ENCODE measurements at places on chromosomes 2 and 18.

DNA sequence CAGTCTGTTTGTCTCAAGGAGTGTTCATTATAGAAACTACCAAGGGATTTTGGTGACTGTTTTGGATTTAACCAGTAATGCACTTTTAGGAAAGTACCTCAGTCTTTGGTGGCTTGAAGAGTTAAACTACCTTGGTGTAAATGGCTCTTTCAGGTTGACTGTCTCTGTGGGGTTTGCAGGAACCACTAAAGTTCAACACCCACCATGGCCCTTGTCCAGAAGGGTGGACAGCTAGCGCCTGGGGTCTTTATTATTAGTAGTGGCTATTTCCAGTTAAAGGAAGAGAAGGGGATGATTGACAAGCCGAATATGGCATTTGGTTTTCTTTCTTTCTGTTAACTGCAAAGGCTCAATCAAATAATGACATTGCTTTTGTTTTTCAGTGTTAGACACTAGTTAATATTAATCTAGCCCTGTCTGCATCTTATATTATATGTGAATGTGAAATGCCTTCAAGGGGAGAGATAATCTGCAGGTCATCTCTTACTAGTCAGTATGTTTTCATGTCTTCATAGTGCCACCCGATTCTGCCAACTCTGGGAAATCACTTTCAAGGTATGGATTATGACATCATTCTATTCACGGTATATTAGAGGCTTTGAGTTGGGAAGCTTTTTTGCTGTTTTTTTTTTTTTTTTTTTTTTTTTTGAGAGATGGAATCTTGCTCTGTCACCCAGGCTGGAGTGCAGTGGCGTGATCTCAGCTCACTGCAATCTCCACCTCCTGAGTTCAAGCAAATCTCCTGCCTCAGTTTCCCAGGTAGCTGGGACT lies 56.4 kb downstream of the MAP4K4 start:
- no peak for DNase-seq

DNA sequence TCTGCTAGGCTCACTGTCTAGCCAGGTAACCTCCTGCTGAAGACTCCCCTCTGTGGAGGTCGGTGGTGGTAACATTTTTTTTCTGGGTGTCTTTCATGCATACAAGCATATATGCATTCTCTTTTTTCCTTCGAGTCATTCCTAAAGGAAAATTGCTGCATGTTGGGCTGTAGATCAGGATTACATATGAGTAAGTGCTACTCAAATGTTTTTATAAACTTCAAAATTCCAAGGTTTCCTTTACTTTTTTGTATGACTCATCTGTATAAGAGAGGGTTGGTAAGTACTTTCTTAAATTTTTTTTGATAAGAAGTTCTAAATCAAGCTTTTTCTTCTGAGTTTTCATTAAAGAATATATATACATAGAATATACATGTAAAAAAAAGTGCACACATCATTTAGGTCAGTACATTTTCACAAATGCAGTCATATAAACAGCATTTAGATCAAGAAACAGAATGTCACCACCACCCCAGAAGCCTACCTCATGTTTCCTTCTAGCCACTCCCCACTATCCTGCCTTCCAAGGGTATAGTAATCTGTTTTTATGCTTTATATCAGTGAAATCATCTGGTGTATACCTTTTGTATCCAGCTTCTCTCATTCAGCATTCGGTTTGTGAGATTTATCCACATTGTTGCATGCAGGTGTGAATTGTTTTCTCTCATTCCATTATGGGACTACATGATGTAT lies 128.0 kb upstream of the MAP3K20 start:
- peak; percentile 67 for DNase-seq

DNA sequence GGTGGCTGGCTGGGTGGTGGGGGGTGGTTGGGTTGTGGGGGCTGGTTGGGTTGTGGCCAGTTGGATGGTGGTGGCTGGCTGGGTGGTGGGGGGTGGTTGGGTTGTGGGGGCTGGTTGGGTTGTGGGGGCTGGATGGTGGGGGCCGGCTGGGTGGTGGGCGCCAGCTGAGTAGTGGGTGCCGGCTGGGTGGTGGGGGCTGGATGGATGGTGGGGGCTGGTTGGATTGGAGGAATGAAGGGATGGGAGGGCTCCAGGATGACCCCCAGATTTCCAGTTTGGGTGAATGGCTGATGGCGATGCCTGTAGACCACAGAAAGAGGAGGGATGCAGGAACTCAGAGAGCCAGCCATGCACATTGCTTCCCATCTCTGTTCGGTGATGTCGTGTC lies 26.8 kb upstream of the GPR17 start:
- DNase-seq: no peak

GRCh38 chr2:149860276-149860921 lies 272.8 kb upstream of the MMADHC start:
- peak; percentile 95 for DNase-seq

DNA sequence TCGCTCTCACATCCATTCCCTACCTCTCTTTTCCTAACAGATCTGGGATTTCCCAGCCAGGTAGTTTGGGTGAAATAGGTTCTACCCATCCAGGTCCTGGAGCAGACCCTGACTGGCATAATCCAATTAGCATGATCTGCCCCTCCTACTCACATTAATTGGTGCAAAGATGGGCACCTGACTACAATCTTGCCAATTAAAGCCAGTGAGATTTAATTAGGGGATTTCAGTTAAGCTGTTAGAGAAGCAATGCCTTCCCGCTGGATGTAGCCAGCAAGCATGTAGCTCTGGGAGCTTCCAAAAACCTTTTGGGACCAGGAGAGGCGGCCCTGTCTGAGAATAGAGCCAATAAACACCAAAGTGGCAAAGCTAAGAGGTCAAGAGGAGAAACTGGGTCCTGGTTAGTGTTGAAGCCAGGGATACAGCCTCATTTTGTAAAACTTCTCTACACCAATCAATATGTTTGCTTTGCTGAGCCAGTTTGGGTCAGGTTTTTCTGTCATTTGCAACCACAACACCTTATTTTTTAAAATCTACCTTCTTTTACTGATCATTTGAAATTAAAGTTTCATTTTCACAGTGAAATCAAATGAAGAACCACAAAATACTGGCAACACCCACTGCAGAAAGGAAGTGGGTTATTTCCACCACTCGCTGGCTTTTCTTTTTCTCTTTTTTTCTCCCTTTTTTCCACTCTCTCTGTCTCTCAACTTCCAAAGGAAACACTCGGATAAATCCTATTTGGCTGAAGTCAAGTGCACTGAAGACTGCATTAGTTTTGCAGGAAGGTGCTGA lies 3.2 kb upstream of the TTC39C start:
- no peak for DNase-seq

- no peak for DNase-seq
These were observed 14.4 kb upstream of the SNED1 start for GRCh38 chr2:240983996-240984498.

- peak; percentile 50 for DNase-seq
These were observed 492.4 kb downstream of the PLCL1 start for GRCh38 chr2:198296665-198297308.

DNA sequence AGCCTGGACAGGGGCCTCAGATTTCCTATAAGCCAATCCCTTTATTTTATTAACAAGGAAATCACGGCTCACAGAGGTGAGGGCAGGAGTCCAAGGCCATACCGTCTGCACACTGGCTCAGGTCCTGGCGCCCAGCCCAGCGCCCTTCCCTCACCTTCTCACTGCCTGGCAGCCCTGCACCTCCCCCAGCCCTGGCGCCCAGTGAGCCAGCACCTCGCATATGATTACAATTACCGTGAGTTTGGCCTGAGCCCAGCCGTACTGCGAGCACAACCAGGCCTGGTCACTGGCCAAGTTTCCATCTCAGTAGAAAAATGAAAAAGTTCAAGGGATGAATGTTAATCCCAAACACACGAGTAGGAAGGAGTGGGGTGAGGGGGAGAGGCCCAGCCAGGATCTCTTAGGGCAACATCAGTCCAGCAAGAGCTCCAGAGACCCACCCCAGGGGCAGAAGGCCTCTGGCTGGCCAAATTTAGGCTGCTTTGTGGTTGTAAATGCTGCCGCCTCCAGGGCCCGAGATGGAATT lies 68.4 kb downstream of the MCFD2 start:
- peak; percentile 97 for DNase-seq

- DNase-seq: peak; percentile 98
These were observed 72.5 kb downstream of the RTTN start for GRCh38 chr18:70132999-70133398.

DNA sequence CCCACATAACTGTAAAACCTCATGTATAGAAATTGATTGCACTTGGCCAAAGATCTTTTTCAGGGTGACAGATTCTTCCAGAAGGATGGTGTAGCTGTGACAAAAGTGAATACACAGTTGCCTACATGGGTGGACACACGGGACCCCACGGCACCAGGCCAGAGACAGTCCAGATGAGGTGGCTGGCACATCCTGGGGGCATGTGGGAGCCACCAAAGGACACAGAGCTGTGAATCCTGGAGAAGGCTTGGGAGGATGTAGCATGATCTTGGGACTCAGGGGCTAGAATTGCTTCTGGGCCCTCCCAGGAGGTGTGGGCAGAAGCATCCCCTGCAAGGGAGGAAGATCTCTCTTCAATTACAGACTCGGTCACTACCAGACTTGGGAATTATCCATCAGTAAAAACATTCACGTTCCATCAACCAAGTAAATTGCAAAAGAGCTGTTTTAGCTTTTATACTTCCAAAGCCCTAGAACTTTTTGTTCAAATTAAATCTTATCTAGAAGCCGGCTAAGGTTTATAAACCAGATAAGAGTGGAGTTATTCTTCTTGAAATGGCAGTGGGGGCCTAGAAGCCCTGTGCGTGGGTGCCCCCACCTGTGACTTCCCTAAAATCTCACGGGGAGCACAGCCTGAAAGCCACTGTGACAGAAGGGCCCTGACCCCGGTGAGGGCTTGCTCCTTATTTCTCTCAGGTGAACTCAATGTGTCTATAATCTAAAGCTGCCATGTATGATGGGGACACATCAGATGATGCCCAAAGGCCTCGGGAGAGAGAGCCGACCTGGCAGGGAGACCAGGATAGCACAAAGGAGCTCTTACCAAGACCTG lies 81.7 kb downstream of the SEPTIN10 start:
- no peak for DNase-seq

DNA sequence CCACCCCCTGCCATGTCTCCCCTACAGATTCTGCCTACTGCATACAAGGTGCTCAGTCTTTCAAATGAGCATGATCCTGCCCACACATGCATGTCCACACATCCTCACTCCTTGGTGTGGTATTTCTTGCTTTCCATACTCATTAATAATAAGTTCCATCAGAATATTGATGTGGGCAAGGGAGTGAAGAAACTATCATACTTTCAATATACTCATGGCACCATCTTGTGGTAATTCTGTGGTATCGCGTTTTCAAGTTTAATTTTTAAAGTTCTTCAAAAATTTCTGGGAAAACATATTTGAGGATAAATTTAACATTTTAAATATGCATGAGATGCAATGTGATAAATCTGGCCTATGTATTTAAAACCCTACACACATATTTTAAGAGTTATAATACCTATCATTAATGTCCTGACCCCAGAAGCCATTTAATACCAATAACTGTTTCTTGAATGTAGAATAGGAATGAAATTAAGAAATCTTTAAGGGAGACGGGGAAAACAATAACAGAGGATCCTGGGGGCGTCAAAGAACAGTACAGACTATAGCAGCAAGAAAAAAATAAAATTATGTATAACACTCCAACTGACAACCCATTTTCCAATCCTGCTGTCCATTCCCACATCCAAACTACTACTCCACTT lies 110.1 kb downstream of the ZNF385B start:
- DNase-seq: peak; percentile 39

- peak; percentile 11 for DNase-seq
These were observed 45.8 kb upstream of the ID2 start for GRCh38 chr2:8636041-8636491.

DNA sequence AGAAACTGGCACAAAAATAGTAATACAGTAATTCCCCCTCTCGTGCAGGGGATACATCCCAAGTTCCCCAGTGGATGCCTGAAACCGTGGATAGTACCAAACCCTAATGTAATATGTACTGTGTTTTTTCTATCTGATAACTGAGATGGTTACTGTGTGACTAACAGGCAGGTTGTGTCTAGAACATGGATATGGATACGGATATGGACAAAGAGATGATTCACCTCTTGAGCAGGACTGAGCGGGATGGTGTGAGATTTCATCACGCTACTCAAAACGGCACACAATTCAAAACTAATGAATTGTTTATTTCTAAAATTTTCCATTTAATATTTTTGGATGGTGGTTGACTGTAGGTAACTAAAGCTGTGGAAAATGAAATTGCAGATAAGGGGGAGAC lies 3.4 kb downstream of the MBD1 start:
- DNase-seq: peak; percentile 42

DNA sequence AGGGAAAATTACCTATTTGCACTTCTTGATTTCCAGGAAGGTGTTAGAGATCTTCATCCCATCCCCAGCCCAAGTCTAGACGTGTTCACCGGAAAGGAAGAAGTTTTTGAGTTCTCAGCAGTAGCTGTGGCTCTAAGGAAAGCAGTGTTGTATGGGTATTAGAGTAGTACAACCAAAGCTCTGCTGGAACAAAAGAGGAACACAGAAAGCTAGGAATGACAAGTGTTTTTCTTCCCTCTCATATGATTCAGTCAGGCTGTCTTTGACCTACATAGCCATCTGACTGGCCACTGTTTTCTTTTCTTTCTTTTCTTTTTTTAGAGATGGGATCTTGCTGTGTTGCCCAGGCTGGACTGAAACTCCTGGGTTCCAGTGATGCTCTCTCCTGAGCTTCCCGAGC lies 82.7 kb upstream of the SLC39A10 start:
- DNase-seq: peak; percentile 20

DNA sequence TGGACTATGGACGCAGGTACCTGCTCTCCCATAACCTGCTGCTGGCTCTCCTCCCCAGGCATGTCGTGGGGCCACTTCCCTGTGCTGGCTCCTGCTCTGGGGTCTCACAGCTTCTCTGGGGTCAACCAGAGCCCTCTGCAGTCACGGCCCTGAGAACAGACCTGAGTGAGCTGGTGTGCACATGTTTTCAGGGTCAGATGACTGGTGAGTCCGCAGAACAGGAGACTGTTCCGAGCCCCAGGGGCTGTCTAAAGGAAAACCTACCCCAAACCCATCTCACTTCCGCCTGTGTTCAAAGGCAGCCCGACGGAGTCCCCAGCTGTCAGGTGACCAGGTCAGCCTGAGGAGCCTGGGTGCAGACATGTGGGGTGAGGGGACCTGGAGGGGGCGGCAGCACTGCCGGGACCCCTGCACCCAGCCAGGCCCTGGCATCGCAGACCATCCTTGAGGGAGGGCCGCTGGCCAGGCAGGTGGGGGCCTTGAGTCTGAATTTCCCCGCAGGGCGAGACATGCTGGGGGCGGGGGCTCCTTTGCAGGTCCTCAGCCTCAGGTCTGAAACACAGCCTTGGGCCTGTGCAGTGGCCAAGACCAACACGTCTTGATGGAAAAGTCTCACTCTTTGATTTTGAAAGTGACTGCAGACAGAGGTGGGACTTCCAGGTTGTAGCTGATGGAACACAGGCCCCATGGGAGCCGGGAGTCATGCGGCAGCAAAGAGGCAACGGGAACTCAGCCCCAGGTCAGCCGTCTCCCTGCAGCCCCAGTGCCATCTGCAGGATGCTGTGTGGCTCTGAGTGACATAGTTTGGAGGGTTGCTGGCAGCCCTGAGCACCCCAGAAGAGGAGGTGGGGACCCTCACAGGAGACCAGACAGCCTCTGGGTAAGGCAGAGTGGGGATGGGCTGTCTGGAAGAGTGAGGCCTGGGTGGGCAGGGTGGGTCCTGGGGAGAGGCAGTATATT lies 65.3 kb downstream of the TWIST2 start:
- no peak for DNase-seq
